ENCODE measurements at places on chromosomes 13 and 19.

GRCh38 chr13:109272595-109273325 lies 513.6 kb downstream of the IRS2 start:
- no peak for DNase-seq

DNA sequence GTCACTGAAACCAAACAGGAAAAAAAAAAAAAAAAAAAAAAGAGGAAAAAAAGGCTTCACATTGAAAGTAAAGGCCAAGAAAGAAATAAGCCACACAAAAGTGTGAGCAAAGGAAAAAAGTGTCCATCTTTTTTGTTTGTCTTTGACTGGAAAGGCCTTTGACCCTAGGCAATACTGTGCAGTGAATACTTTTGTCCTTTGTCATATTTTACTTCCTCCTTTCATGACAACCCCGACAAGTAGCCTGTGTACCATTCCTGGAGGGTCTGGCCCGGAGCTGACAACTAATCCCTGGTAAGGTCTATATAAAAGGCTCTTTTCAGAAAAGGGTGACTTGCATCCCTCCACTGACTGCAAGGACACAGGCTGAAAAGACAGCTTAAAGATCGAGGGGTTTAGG lies 12.9 kb upstream of the MICU2 start:
- no peak for DNase-seq

- no peak for DNase-seq
Observed at GRCh38 chr19:48340995-48341394, 15.6 kb downstream of the EMP3 start.

DNA sequence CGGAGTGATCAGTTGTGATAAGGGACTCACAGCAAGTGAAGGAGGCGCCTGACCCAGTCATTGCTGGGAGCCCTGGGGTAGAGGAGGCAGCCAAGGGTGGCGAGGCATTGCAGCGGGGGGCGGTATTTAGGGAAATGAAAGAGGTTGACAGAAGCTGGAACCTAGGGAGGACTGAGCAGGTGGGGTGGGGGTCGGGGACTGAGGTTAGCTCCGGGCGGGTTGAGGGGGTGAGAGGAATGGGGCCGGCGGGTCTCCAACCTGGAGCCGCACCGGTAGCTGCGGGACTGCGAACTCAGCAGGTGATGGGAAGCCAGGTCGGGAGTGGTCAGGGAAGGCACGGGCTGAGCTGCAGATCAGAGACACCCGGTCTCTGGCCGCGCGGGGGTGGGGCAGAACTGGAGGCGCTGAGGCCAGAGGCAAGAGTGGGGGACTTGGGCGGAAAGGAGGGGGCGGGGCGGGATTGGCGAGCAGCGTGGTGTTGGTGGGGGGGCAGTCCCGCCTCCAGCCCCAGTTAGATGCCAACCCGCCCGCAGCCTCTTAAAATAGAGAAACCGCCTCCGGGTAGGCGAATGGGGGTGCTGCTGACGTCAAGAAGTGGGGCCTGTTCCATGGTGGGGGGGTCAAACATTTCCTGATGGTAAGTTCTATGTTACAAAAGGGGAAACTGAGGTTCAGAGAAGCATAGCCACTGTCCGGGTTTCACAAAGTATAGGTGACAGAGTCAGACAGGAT lies 1.5 kb downstream of the MAST3 start:
- no peak for DNase-seq

DNA sequence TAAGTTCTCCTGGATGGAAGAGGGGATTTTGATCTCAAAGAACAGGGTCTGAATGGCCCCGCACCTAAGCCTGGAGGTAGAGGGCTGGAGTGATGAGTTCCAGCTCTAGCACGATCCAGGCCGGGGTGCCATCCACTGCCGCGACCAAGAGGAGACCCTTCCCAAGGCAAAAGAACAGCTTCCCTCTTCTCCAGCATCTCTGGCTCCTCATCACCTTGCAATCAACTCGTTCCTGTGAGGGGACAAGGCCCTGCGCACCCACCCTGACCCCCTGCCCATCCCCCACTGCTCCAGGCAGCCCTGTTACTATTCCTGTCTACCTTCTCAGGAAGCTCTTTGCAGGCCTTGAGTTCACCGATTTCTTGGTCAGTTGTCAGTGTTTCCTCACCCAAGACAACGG lies 17.8 kb downstream of the COL4A1 start:
- DNase-seq: no peak
